ENCODE measurements at places on chromosomes 11 and 22.

GRCh38 chr11:279966-280705 is 1.9 kb downstream of the NLRP6 start:
- DNase-seq = no peak

DNA sequence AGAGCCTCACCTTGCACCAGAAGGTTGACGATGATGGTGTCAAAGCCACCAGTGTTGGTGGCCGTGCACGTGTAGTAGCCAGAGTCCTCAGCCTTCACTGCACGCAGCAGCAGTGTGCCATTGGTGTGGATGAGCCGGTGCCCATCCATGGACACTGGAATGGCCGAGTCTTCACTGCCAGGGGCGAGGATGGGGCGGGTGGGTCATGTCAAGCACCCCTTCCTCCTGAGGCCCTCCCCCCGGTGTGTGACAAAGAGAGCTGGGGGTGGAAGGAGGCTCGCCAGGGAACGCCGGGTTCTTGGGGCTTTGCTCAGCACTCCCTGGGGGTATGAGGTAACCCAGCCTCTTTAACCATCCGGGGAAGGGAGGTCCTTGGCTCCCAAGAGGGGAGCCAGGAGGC is 111.6 kb downstream of the CEP164 start:
- DNase-seq = no peak

DNA sequence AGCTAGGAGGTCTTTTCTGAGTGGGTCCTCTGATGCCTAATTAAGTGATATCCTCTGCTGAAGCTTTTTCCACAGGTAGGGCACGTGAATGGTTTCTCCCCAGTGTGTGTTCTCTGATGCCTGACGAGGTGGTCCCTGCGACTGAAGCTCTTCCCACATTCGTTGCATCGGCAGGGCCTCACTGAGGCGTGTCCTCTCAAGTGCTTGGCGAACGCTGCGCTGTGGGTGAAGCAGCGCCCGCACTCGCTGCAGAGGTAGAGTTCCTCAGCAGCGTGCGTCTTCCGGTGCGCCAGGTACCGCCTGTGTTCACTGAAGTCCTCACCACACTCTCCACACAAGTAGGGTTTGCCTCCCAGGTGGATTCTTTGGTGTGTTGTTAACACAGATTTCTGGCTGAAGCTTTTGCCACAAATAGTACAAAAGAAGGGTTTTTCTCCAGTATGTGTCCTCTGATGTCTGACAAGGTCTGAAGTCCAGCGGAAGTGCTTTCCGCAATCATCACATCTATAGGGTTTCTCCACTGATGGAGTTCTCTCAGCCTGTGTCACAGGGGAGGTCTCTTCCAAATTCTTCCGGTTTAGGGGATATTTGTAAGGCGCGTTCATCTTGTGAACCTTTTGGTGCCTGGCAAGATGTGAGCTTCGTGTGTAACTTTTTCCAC is 15.3 kb downstream of the ZNF202 start:
- DNase-seq = no peak

GRCh38 chr11:18168372-18168771 is 4.3 kb upstream of the MRGPRX4 start:
- no peak for DNase-seq

GRCh38 chr22:22243033-22243680 is 1.4 kb upstream of the VPREB1 start:
- DNase-seq = no peak

GRCh38 chr22:36467946-36468345 is 13.5 kb downstream of the TXN2 start:
- DNase-seq = no peak

DNA sequence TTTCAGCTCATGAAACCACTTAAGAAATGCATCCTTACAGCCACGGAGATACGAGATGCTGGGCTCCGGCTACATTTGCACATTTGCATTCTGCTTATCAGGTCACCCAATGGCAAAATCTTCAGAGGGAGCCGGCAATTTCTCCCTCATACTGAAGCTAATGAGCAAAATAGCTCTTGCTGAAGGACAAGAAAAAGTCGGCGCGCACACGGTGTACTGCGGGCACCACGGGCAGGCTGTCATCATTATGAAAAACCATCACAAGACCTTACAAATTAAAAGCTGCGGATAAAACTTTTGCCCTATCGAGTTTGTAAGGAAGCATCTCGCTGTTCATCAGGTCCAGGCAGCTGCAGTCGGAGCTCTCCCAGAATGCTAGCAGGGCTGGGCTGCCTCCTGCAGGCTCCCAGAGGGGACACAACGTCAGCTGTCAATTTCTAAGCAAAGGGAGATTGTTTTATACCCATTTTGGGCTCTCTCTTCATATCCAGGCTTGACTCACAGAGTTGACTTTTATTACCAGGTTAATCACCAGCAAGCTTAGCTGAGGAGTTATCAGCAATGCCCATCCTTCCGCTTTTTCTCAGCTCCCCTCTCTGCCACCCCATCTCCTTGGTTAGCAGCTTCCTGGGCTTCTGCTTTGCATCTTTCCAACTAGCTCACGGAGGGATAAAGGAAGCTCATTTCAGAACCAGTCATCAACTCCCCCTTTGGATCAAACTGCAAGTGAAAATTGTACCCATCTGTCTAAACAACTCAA is 375.1 kb downstream of the OPCML start:
- no peak for DNase-seq

DNA sequence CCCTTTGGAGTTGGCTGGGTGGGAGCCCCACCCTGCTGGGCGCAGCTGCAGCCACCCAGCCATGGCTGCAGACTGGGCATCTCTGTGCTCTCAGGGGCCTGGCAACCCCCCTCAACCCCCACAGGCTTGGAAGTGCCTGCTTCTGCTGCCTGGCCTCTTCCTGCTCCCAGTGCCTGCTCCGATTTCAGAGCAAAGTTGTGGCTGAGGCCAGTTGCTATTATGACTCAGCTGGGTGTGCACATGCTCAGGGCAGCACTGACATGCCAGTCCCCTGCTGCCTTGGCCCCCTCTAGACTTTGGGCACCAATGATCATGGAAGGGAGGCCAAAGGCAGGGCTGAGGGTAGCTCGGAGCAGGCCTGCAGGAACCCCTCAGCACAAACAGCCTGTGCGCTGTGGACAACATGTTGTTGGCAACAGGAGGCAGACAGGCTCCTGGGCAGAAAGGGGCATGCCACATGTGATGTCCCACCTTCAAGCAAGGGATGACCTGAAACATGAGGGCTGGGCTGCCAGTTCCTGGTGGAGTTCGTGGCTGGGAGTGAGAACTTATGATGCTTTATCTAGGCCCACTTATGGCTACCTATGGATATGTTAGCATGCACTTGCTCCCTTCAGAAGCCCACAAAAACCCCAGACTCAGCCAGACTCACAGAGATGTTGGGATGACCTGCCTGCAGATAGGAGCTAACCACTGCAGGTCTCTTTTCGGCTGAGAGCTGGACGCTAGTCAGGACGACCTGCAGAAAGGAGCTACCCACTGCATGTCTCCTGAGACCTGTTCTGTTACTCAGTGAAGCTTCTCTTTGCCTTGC is 96.4 kb upstream of the AMOTL1 start:
- no peak for DNase-seq

GRCh38 chr11:116285026-116285425 is 487.8 kb downstream of the BUD13 start:
- DNase-seq = no peak

GRCh38 chr11:61532134-61533038 is 23.8 kb downstream of the LRRC10B start:
- peak; percentile 76 for DNase-seq

GRCh38 chr11:43419460-43419859 is 60.7 kb downstream of the TTC17 start:
- DNase-seq = no peak

DNA sequence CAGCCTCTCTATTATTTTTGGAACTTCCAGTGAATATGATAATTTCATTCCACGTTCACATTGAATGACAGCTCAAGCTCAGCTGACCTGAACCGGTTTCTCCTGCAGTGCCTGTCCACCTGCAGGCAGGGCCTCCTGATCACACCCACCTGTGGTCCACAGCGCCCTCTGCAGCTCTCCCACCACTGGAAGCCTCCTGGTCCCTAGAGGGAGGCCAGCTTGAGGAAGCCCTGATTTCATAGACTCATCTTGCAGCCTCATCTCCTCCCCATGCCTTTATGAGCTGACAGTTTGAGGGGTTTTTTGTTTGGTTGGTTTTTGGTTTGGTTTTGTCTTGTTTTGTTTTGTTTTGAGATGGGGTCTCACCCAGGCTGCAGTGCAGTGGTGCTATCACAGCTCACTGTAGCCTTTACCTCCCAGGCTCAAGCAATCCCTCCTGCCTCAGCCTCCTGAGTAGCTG is 29.9 kb upstream of the MALAT1 start:
- DNase-seq = no peak

- DNase-seq = no peak
Measured at GRCh38 chr22:39144101-39144767, 8.2 kb downstream of the CBX7 start.

DNA sequence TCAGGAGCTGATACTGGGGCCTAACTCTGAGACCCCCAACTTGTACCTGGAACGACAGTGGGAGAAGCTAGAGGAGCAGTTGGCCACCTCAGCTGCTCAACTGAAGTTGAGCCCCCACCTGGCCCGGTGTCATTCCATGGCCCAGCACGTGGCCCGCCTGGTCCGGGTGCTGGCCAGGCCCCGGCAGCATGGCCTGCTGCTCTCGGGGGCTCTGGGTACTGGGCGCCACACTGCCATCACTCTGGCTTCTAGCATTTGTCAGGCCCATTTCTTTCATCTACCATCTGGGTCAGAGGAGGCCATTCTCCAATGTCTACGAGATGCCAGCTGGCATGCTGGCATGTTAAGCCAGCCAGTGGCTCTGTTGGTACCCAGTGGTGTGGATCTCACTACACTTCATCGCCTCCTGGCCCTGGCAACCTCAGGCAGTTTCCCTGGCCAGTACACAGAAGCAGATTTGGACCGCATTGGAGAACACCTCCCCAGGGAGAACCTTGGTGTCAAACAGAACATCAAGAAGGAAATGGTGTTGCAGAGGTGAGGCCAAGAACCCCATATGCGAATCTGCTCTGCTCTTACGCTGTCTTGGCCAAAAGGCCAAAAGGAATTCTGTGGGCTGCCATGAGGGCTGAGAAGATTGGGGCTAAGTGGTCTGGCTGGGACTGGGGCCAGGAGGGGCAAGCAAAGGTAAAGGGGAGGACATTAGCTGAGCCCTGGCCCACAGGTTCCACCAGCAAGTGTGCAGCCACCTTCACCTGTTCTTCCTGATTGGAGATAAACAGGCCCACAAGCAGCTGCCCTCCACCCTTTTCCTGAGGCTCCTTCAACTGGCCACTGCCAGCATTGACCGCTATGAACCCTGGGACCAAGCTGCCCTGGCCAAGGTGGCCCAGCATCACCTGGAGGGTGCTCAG is 45.4 kb downstream of the RRP8 start:
- DNase-seq = no peak

- no peak for DNase-seq
Measured at GRCh38 chr11:95831198-95831883, 41.0 kb downstream of the CEP57 start.

DNA sequence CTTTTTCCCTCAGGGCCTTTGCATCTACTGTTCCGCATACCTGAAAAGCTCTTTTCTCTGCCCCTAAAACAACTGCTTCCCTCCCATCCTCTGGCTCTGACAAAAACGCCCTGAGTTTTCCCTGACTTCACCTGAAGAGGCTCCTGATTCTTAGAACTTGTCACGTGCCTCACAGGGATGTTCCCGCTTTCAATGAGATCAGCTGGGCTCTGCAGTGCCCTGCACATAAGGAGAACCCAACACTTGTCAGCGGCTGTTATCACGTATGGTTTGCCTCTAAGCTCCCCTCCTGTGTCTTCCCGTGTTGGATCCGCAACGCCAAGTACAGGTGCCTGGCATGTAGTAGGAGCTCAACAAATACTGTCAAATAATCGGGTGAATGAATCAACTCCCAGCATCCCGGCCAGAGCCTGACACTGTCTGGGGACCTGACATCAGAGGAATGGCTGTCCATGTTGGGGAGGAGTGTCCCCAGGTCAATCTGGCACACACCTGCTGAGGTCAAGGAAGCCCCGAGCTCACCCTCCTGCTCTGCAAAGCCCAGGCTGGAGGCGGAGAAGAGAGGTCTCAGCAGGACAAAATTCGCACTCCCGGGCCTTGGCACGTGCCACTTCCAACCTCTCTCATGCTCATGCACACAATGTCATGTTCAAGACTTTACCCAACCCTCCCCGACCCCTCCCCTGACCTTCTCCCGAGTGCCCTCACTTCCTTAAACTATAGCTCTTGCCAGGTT is 4.2 kb upstream of the GRK2 start:
- DNase-seq = no peak

DNA sequence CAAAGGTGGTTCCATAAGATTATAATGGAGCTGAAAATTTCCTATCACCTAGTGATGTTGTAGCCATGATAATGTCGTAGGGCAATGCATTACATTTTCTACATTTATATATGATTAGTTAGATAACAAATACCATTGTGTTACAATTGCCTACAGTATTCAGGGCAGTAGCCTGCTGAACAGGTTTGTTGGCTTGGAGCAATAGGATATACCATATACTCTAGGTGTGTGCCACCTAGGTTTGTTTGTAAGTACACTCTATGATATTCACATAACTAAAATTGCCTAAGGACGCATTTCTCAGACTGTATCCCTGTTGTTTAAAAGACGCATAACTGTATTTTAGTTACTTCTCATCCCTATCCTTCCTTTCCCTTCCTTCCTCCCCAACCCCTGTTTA is 13.6 kb downstream of the PLEKHB1 start:
- DNase-seq = no peak

- DNase-seq = no peak
Measured at GRCh38 chr22:20389288-20389687, 4.7 kb upstream of the ZNF74 start.

- no peak for DNase-seq
Measured at GRCh38 chr11:1387961-1388762, 1.6 kb upstream of the BRSK2 start.

GRCh38 chr11:65505466-65506289 is 6.8 kb downstream of the MALAT1 start:
- DNase-seq = no peak

DNA sequence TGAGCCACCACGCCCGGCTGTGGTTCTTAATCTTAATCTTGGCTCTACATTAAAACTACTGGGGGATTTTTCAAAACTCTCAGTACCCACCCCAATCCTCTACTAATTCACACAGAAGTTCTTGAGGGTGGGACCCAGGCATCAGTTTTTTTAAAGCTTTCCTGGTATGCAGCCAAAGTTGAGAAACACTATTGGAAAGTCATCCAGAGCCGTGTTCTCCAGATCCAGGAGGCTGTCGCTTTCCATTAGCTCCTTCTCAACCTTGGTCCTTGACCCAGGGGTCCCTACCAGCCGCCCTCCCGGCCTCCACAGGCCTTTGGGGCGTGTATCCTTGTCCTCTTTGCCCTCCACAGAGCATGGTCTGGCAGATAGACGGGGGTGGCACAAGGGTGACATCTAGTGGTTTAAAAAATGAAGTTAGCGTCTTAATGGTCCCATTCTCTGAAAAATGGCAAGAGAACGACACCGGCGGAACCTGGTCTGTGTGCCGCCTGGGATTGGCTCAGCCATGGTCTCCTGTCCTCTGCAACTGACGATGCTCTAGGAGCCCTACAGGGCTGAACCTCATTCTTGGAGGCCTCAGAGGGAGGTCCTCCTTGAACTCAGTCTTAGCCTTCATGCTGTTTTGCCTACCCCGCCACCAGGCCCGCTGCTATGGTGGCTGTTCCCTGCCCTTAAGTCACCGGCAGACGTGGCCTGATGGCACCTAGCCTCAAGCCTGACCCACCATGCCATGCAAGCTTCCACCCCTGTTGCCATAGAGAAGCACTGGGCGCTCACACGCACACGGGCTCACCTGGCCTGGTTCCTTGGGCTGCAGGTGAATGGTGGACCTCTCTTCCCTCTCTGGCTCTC is 152.0 kb upstream of the SYN3 start:
- DNase-seq = peak; percentile 64

Measured in iPS DF 6.9 (cell line).